ENCODE measurements at places on chromosomes 5 and 9.
A peak's percentile ranks its signal among the peaks of the same experiment; 100 is the strongest.

GRCh38 chr5:127353796-127354195 is 63.2 kb downstream of the MEGF10 start:
- DNase-seq = no peak

GRCh38 chr5:5139777-5140478 is at the start of gene ADAMTS16:
Gene ADAMTS16 (plus strand): TSS chr5:5140330. CDS start chr5:5140468, 138 bp downstream.
- DNase-seq = no peak

GRCh38 chr5:2039180-2039531 is 156.4 kb upstream of the IRX4 start:
- DNase-seq = no peak

- no peak for DNase-seq
Observed at GRCh38 chr5:113293068-113293974, 141.5 kb downstream of the TSSK1B start.

GRCh38 chr9:84374013-84374412 is 33.5 kb upstream of the SLC28A3 start:
- peak; percentile 52 for DNase-seq

DNA sequence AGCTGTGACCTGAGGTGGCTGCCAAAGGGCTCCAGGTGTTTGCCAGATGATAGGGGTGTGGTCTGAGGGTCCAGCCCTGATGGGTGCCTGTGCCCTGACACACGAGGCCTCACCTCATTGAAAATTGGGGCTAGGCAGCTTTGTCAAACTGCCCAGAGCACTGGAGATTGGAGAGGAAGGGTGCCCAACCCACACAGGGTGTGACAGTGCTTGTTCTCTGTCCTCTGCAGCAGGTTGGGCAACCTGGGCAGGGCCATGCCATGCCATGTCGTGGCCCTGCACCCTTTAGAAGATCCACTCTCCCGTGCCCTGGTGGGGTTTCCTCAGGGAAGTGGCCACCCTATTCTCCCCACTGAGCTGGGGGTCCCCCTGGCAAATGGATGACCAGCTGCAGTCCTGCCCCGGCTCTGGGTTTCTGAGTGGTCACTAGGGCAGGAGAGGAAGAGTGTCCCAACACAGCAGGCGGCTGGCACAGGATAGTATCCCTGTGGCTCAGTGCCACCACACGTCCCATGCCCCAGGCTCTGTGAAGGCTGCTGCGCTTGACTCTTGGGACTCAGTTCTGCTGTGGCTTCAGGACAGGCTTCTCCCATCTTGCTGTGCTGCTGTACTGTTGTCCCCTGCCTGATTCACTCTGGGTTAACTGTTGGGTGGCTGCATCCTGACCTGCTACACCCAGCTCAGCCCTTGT is 100.8 kb upstream of the PITX1 start:
- DNase-seq = no peak

GRCh38 chr9:79408617-79409016 is 163.1 kb upstream of the TLE4 start:
- DNase-seq = no peak
